SK-N-SH (cell line): ENCODE measurements at places on chromosomes 12 and 14.
A peak's percentile ranks its signal among the peaks of the same experiment; 100 is the strongest.

- no peak for DNase-seq
Measured at GRCh38 chr14:85241022-85241855, 288.7 kb upstream of the FLRT2 start.

GRCh38 chr14:96683562-96684289 lies 113.5 kb upstream of the VRK1 start:
- DNase-seq = no peak

DNA sequence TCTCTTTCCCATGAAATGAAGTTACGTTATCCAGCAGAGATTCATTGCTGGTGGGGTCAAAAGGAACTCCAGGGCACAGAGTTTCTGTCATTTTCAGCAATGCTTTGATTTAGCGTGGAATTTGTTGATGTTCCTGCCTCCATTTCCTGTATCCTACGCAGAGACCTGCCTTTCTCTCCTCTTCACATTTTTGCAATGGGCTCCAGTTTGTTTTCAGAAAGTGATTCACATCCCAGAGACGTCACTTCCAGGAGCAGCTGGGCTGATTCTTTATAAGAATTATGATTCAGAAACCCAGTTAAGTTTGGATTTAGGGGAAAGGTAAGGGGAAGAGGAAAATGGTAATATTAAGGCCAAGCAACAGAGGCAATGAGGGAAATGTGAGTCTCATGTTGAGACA lies 11.6 kb downstream of the RNASE10 start:
- no peak for DNase-seq

- DNase-seq = no peak
Measured at GRCh38 chr14:100740929-100741328, 14.2 kb downstream of the DLK1 start.

DNA sequence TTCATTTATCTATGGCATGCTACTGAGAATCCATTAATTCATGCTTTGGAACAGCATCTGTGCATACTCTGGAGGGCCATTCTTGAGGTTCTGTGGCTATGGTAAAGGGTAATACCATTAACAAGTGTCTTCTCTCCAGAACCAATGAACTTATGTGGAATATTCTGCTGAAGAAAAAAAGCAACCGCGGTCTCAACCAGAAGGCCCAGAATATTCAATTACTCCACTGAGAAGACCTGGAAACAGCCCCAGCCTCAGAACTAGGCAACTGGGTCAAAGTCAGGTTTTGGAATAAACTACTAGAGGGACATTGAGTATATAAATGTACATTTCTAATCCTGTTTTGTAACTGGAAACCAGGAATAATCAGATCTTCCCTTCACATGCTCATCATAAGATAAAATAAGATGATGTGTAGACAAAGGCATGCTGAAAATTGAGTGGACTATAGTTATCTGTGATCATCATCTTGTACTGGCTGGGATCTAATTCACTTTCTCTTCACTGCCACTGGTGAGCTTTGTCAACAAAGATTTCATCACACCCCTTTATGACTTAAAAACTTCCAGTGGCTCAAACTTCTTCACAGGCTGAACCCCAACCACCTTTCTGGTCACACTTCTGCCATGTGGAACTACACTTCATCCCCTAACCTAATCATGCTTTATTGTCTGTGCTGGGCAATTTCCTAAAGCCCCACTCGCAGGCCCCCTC lies 6.0 kb downstream of the SPTB start:
- no peak for DNase-seq

- no peak for DNase-seq
Measured at GRCh38 chr12:59119676-59120075, 199.4 kb upstream of the LRIG3 start.

GRCh38 chr12:113207613-113208040 lies 13.6 kb upstream of the TPCN1 start:
- no peak for DNase-seq

DNA sequence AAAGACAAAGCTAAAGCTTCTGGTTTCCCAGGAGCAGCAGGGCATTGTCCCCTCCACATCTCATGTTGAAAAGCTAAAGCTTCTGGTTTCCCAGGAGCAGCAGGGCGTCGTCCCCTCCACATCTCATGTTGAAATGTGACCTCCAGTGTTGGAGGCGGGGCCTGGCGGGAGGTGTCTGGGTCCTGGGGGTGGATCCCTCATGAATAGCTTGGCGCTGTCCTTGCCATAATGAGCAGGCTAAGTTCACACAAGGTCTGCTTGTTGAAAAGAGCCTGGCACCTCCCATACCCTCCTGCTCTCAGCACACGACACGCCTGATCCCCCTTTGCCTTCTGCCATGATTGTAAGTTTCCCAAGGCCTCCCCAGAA lies 123.7 kb downstream of the PIWIL1 start:
- no peak for DNase-seq

DNA sequence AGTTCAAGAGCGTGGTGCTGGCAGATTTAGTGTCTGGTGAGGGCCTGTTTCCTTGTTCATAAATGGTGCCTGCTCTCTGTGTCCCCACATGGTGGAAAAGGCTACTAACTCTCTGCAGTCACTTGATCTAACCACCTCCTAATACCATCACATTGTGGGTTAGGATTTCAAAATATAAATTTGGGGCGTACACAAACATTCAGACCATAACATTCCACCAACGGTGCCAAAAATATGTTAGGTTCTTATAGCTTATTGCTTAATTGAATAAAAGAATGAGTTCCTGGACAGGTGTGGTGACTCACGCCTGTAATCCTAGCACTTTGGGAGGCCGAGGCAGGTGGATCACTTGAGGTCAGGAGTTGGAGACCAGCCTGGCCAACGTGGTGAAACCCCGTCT lies 3.4 kb upstream of the DYRK2 start:
- no peak for DNase-seq

DNA sequence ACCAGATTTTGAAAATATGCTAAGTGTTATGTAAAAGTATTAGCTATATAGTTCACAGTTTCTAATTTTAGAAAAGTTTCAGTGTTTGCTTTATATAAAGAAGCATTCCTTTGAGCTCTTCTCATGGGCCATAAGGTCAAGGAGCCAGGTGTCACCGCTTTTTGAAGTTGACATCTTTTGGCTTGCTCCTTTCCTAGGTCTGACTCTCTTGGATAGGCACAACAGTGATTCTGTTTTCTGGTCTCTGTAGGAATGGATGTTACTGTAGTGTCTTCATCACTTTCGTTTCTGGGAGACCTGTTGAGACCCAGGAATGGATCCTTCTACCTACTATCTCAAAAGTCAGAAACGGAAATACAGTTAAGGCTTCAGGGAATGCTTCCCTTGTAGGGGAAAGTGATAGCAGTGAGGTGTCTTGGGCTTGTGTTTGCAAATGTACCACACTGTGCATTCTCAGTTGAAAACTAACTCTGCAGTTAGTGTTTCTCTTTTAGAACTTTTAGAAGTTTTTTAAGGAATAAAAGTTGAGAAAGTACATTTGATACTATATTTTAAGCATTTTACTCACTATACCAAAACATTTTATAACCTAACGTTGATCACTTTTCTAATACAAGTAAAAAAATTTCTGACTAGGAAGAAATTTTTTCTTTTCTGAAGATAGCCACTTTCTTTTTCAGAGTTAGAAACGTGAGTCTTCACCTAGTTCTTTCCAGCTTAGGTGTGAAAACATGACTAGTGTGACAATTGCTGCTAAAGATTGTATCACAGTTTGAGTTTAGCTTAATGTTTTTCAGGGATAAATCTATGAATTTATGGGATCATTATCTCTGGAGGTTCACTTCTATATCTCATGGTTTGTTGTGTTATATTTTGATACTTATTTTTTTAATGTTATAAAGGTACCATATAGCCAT lies 20.8 kb downstream of the VRK1 start:
- no peak for DNase-seq

DNA sequence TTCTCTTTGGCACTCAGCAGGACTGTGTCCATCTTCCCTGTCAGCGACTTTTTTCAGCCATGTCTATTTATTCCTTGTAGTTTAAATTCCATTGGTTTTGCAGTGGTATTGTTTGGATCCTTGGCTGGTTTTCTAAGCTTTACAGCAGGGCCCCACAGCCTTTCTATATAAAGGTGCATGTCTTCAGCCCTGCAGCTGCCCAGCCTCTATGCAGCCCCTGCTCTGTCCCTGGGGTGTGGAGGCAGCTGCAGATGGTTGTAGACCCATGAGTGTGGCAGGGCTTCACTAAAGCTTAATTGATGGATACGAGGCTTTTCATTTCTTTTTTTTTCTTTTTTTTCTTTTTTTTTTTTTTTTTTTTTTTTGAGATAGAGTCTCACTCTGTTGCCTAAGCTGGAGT lies 29.7 kb downstream of the SFSWAP start:
- no peak for DNase-seq

- DNase-seq = no peak
Measured at GRCh38 chr12:1766110-1766509, 54.3 kb upstream of the LRTM2 start.

DNA sequence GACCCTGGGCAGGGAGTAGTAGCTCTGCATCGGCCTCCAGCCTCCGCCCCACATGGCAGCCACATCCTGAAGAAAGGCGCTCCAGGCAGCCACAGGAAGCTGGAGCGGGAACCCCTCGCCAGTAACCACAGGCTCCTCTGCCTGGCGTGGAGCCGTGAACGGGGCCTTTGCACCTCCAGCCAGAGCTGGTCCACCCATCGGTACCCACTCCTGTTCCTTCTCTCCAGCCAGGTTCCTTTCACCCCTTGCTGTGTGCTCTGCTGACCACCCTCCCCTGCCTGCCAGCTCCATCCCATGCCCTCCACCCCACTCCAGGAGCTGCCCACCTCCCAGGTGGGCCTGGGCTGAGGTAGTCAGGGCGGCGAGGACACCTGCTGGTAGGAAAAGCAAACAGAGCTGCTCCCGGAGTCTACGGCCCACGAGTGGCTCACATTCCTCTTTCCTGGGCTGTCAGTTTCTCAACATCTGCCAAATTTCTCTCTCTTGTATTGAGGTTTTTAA lies 2.7 kb downstream of the TGFB3 start:
- DNase-seq = peak; percentile 74

- DNase-seq = no peak
Measured at GRCh38 chr12:121748571-121749265, 36.2 kb downstream of the TMEM120B start.

DNA sequence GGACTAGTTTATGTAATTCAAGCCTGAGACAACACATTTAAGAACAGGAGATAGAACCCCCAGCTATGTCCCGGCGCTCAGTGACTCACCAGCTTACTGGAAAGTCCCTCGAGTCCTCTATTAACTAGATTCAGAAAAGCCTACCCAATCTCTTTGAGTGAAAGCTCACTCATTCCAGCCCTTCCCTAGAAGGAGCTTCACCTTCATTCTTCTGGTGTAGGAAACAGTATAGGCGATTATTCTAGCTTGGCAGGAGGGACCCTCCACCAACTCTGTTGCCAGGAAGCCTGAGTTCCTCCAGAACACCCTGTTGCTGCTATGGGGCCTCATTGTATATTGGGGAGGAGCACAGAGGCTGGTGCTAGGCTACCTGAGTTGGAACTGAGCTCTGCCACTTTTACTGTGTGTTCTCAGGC lies 57.2 kb upstream of the AEBP2 start:
- DNase-seq = no peak

DNA sequence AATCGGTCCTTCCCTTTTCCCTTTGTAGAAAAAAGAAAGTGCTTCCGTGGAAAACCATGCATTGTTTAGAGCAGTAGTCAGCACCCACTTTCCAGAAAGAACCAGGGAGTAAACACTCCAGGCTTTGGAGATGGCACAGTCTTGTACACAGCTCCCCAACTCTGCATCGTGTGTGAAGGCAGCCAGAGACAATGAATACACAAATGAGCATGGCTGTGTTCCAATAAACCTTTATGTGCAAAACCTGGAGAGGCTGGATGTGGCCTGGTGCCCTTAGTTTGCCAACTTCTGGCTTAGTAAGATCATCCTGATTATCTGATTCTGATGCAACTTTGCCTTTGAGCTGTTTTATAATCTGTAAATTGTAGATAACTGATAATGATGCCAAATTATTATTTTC lies 463.4 kb upstream of the TMEM132C start:
- DNase-seq = no peak

GRCh38 chr14:76203086-76204001 lies 51.6 kb downstream of the GPATCH2L start:
- DNase-seq = no peak

DNA sequence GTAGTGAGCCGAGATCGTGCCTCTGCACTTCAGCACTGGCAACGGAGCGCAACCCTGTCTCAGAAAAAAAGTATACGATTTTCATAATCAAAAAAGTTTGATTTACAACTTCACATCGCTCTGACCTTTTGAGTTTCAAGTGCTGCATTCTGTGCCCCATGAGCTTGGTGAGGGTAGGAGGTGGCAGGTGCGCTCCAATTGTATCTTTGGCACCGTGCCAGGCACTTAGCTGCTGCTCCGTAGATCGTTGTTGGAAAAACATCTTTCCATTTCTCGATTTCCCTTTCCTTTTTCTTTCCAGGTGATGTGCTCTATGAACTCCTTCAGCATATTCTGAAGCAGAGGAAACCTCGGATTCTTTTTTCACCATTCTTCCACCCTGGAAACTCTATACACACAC lies 203.7 kb downstream of the ETV6 start:
- DNase-seq = no peak

- no peak for DNase-seq
Measured at GRCh38 chr12:115426732-115427131, 742.8 kb upstream of the TBX3 start.

DNA sequence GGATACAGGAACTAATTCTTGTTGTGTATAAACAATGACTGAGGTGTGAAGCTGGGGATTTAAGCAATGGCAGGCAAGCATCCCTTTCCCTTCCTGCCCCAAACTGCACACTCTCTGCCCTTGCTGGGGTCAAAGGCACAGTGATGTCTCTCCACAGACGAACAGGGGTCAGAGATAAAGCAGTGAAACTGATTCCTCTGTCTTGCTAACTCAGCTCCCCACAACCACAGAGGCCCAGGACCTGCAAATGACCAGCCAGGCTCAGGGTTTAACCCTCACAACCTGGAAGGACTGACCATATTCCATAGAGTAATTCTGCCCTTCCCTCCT lies 67.2 kb downstream of the CCDC88C start:
- no peak for DNase-seq

GRCh38 chr12:91991399-91992187 lies 154.1 kb downstream of the BTG1 start:
- no peak for DNase-seq

DNA sequence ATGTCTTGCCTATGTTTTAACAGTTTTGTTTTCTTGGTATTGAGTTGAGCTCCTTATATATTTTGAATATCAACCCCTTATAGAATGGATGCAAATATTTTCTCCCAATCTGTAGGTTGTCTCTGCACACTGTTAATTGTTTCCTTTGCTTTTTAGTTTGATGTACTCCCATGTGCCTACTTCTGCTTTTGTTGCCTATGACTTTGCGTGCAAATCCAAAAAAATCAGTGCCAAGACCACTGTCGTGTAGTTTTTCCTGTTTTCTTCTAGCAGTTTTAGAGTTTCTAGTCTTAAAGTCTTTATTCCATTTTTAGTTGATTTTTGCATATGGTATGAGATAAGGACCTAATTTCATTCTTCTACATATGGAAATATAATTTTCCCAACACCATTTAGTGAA lies 28.8 kb downstream of the SENP1 start:
- no peak for DNase-seq

GRCh38 chr14:78593949-78594348 lies 423.8 kb downstream of the NRXN3 start:
- no peak for DNase-seq

- no peak for DNase-seq
Measured at GRCh38 chr14:22268875-22269274, 320.1 kb downstream of the DAD1 start.

GRCh38 chr12:44193281-44193680 lies 357.4 kb downstream of the TMEM117 start:
- DNase-seq = no peak

GRCh38 chr12:6958609-6959057 lies 7.5 kb downstream of the PTPN6 start:
- peak; percentile 16 for DNase-seq

GRCh38 chr12:13891902-13892301 lies 89.5 kb downstream of the GRIN2B start:
- DNase-seq = no peak

- DNase-seq = peak; percentile 92
Measured at GRCh38 chr14:23577004-23577681, 1.4 kb downstream of the JPH4 start.
